ENCODE measurements at places on chromosomes 11 and 22.
A peak's percentile ranks its signal among the peaks of the same experiment; 100 is the strongest.

- DNase-seq, result no peak
These were observed 89.0 kb downstream of the FEZ1 start for GRCh38 chr11:125407046-125407445.

- no peak for DNase-seq
These were observed 1.3 kb downstream of the SRRD start for GRCh38 chr22:26485013-26485412.

- peak; percentile 63 for DNase-seq
These were observed 3.8 kb upstream of the GGA1 start for GRCh38 chr22:37604875-37605274.

GRCh38 chr11:2708757-2709281 lies 9.0 kb upstream of the KCNQ1OT1 start:
- no peak for DNase-seq

DNA sequence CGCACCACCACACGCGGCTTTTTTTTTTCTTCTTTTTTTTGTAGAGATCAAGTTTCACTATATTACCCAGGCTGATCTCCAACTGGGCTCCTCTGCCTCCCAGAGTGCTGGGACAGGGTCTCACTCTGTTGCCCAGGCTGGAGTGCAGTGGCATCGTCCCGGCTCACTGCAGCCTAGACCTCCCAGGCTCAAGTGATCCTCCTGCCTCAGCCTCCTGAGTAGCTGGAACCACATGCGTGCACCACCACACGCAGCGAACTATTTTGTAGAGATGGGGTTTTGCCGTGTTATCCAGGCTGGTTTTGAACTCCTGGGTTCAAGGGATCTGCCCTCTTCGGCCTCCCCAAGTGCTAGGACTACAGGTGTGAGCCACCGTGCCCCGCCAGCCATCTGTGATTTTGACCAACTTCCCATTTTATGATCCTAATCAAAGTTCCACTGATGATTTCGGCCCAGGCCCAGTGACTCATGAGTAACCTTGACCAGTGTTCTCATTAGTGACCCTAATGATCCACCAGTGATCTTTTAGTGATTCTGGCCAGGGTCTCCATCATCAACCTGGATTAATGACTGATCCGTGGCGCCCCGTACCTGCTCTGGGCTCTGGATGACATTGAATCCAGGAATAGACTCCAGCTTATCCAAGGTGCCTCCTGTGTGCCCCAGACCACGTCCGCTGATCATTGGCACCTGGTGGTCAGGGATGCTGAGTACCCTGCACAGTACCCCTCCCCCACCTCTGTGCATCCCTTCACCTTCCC lies 1.7 kb downstream of the TYMP start:
- DNase-seq, result no peak

DNA sequence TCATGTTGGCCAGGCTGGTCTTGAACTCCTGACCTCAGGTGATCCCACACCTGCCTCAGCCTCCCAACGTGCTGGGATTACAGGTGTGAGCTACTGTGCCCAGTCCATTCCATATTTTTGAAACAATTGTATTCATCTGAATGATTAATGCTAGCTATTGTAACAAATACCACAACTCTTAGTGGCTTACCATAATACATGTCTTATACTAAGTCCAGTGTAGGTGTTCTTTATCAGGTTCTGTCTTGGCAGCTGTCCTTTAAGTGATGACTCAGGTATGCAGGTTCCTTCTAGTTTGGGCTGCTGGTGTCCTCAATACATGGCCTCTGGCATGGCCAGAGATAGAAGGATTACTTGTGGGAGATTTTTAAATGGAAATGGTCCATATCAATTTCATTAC lies 39.0 kb downstream of the UVRAG start:
- no peak for DNase-seq

DNA sequence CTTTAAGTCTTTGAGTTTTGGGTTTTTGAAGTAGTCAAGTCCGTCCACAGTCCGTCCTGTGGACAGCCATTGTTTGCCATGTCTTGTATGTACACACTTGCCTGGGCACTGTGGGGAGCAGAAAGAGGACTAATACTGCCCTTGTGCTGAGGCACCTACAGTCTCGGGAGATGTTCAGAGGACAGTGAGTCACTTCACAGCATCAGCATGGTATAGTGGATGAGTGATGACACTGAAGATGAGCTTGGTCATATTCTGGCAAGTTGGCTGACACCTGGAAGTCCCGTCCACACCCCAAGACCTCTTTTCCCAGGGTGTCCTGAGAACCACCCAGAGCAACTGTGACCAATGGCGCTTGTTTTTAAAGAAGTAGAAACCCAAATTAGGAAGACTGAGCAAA lies 29.2 kb downstream of the NF2 start:
- no peak for DNase-seq

DNA sequence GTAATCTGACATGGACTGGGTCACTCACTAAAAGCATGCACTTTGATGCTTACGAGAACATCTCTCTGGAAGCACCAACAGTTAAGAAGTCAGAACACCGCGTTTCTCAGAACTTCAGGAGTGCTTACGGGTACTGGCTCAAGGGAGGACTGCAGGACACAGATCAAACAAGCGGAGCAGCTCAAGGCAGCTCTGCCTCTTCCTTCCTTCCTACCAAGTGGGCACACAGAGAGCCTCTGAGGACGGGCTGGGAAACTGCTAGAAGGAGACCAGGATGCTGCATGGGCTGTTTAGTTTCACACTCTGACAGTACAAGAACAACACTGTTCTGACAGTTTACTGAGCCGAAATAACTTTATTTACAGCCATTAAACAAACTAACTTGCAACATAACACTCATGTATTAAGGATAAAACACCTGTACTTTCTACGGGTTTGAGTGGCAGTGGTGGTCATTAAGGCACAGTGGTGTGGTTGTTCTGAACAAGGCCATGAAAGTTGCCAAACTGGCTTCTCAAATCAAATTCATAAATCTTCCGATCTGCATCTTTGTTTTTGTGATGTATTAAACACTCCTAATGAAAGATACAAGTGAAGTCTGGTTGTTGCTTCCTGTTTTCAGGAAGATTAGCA lies 37.5 kb downstream of the ARFGAP3 start:
- no peak for DNase-seq

DNA sequence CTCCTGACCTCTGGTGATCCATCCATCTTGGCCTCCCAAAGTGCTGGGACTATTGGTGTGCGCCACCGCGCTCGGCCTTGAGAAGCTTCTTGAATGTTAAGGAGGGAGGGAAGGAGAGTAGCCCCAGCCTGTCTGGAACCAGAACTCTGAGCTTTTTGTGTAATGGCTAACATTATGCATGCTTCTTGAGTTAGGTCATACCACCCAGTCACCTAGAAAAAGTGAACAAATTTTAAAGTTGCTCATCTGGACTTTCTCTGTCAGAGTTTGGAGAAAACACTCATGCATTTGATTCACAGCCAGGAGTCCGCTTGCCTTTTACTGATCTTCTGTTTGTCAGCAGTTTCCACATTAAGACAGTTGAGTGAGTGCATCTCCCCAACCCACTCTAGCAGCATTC lies 82.1 kb downstream of the PPP6R3 start:
- DNase-seq, result no peak

DNA sequence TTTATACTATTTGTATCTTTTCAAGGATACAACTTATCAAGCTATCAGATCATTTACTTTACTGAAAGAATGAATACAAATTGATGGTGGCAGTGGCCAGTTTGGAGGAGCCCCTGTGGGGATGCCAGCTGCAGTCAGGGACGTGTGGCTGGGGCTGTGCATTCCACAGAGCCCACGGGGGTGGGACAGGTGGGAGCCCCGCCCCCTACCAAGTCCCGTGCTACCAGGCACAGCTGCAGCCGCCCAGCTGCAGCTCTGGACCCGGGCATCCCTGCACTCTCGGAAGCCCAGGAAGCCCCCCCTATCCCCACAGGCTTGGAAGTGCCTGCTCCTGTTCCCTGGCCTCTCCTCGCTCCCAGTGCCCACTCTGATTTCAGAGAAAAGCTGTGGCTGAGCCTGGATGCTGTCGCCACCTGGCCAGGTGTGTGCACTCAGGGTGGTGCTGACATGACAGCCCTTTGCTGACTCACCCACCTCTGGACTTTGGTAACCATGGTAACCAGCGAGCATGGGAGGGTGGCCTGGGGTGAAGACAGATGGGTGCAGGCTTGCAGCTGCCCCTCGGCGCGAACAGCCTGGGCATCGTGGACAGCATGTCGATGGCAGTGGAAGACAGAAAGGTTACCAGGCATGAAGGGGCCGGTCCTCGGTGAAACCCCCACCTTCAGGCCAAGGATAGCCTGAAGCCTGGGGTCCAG lies 138.1 kb downstream of the SBF2 start:
- DNase-seq, result no peak

- no peak for DNase-seq
These were observed 130.1 kb downstream of the MN1 start for GRCh38 chr22:27671413-27671935.

DNA sequence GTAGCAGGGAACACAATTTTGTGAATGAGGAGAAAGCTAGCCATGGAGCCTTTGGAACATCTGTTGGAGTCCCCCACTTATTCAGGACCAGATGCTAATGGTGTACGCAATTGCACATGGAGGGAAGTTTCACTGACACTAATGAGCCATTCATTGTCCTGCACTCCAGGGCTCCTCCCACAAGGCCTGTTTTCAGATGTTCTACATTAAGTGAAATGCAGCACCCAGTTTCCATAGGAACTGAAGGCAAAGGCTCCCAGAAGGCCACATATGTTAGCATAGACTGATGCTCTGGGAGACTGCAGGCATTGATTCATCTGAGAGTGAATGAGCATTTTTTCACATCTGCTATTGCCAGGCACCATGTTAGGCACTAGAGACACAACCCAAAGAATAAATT lies 399.5 kb downstream of the ETS1 start:
- DNase-seq, result no peak

GRCh38 chr11:37449146-37449545 lies 851.1 kb upstream of the RAG2 start:
- no peak for DNase-seq

DNA sequence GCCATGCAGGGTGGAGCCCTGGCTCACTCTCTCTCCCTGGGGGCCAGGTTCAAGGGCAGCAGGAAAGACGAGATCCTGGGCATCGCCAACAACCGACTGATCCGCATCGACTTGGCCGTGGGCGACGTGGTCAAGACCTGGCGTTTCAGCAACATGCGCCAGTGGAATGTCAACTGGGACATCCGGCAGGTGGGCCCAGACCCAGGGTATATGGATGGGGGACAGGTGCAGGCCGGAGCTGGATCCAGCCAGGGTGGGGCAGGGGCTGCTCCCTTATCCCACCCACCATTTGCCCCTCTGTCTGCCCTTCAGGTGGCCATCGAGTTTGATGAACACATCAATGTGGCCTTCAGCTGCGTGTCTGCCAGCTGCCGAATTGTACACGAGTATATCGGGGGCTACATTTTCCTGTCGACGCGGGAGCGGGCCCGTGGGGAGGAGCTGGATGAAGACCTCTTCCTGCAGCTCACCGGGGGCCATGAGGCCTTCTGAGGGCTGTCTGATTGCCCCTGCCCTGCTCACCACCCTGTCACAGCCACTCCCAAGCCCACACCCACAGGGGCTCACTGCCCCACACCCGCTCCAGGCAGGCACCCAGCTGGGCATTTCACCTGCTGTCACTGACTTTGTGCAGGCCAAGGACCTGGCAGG lies 2.9 kb downstream of the TRPT1 start:
- no peak for DNase-seq

Data from T-cell (primary cell).